ENCODE measurements at places on chromosomes 11 and 22. TPM values are rescaled to one million over a fixed set of nuclear protein-coding genes. Genes with fewer than 3 reads are reported as not detected.

The CFAP300 gene
- not detected for total RNA-seq

The TH gene
- not detected for total RNA-seq

The APOBEC3B gene
- 25.1 TPM for total RNA-seq

The GLYATL2 gene
- total RNA-seq = not detected

The PTPRCAP gene
- total RNA-seq = not detected

The RTN4R gene
- 0.69 TPM for total RNA-seq

The RASSF10 gene
- total RNA-seq = not detected

All from mammary microvascular endothelial cell (primary cell).